Progenitor cell of endocrine pancreas (in vitro differentiated cells): ENCODE measurements at places on chromosomes 11 and 22. TPM values are rescaled to one million over a fixed set of nuclear protein-coding genes. Genes with fewer than 3 reads are reported as not detected.

- DNase-seq: no peak
Measured at GRCh38 chr11:30463266-30463665, 122.9 kb downstream of the MPPED2 start.

GRCh38 chr11:88310246-88310645, 27.3 kb downstream of the CTSC start:
- DNase-seq: no peak

DNA sequence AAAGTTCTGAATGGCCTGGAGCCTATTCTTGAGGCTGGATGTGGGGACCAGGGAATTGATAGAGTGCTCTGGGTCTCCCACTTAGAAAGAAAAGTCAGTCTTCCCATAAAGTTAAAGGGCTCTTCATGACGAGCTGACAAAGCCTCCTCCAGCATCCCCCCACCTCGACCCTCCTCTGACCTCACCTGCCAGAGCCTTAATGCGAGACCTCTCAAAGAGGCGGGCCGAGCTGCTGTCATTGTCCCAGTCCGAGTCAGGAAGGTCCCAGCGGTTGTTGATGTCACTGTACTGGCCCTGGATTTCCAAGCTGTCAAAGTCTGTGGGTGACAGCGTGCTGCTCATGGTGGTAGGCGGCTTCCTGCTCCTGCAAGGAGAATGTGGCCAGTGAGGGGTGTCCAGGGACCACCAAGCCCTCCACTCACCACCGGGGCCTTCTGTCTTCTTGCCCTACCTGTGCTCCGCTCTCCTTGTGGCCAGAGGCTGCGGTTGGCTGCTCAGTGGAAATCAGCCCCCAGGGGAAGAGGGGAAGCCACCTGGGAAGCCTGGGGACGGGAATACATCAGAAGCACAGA, 8.0 kb downstream of the SPTBN2 start:
- no peak for DNase-seq

- no peak for DNase-seq
Measured at GRCh38 chr11:17865765-17866428, 131.3 kb downstream of the KCNC1 start.

GRCh38 chr11:85167038-85167437, 460.1 kb downstream of the DLG2 start:
- no peak for DNase-seq

DNA sequence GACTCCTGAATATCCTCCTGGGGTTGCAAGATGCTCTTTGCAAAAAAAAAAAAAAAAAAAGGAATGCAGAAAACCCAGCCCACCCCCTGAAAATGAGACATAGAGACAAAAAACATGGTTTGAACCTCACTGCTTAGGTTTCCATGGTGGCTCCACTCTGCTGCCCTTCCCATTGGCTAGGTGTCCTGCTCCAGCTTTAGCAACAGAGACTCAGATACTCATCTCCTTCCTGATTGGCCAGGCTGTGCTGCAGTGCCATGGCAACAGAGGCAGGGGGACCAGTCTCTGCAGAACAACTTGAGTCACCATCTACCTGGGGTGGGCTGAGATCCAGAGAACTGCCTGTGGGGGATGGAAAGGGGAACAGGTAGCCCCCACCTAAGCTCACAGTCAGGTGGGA, 17.4 kb upstream of the YWHAH start:
- DNase-seq: no peak

GRCh38 chr22:39114112-39114511, 17.1 kb downstream of the APOBEC3H start:
- DNase-seq: no peak

DNA sequence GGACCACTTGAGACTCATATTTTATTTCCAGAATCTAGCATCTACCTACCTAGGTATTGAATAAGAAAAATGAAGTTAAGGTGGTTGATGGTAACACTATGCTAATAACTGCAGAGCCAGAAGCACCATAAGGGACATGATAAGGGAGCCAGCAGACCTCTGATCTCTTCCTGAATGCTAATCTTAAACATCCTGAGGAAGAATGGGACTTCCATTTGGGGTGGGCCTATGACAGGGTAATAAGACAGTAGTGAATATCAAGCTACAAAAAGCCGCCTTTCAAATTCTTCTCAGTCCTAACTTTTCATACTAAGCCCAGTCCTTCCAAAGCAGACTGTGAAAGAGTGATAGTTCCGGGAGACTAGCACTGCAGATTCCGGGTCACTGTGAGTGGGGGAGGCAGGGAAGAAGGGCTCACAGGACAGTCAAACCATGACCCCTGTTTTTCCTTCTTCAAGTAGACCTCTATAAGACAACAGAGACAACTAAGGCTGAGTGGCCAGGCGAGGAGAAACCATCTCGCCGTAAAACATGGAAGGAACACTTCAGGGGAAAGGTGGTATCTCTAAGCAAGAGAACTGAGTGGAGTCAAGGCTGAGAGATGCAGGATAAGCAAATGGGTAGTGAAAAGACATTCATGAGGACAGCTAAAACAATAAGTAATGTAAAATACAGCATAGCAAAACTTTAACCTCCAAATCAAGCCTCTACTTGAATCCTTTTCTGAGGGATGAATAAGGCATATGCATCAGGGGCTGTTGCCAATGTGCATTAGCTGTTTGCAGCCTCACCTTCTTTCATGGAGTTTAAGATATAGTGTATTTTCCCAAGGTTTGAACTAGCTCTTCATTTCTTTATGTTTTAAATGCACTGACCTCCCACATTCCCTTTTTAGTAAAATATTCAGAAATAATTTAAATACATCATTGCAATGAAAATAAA, 2.1 kb downstream of the HBB start:
- DNase-seq: no peak

DNA sequence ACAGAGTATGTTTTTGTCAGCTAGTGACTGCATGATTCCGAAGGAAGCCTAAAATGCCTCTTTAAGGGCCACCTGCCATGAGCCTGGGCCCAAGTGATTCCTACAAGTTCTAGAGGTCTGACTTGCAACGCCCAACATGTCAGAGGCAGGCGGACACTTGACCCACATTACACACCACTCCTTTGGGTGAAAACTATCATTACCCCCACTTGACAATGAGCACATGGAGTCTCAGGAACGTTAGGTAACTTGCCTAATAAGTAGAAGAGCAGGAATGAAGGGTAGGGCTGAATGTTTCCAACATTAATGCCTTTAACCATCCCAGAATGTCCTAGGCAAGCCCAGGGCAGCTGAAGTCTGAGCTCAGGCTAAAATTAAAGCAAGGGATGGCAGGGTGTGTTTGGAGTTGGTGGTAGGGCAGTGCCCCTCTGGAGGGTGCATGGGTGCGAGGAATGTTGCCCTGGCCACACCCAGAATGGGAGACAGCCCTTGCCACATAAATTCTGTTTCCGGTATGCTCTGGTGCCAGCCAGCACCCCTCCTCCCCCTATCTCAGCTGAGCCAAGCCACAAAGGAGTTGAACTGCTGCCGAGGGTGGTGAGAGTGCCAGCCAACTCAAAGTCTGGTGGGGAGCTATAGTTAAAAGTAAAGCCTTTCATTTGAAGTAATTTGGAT, 2.5 kb downstream of the PLAAT2 start:
- DNase-seq: no peak

- no peak for DNase-seq
Measured at GRCh38 chr11:132486060-132486459, 1046.2 kb downstream of the OPCML start.

GRCh38 chr11:126254819-126255218, 13.9 kb downstream of the SRPRA start:
- DNase-seq: no peak

GRCh38 chr22:38270091-38270992, 2.5 kb downstream of the TMEM184B start:
- no peak for DNase-seq

- DNase-seq: no peak
Measured at GRCh38 chr11:70243912-70244652, 26.4 kb upstream of the PPFIA1 start.

DNA sequence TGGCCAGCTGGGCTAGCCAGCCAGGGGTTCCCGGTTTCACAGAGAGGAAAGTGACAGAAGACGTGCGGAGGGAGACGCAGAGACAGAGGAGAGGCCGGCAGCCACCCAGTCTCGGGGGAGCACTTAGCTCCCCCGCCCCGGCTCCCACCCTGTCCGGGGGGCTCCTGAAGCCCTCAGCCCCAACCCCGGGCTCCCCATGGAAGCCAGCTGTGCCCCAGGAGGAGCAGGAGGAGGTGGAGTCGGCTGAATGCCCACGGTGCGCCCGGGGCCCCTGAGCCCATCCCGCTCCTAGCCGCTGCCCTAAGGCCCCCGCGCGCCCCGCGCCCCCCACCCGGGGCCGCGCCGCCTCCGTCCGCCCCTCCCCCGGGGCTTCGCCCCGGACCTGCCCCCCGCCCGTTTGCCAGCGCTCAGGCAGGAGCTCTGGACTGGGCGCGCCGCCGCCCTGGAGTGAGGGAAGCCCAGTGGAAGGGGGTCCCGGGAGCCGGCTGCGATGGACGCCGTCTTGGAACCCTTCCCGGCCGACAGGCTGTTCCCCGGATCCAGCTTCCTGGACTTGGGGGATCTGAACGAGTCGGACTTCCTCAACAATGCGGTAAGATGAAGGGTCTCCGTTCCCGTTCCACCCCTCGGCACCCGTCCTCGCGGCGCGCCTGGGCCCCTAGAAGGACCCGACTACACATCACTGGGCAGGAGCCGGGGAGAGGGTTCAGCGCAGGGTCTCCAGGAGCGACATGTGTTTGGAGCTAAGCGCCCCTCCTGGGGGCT, at the start of gene CREB3L1:
CREB3L1 (plus strand) TSS at position 41 of the 765 bp plus-strand sequence; CDS start at position 491, 450 bp downstream.
- DNase-seq: no peak

DNA sequence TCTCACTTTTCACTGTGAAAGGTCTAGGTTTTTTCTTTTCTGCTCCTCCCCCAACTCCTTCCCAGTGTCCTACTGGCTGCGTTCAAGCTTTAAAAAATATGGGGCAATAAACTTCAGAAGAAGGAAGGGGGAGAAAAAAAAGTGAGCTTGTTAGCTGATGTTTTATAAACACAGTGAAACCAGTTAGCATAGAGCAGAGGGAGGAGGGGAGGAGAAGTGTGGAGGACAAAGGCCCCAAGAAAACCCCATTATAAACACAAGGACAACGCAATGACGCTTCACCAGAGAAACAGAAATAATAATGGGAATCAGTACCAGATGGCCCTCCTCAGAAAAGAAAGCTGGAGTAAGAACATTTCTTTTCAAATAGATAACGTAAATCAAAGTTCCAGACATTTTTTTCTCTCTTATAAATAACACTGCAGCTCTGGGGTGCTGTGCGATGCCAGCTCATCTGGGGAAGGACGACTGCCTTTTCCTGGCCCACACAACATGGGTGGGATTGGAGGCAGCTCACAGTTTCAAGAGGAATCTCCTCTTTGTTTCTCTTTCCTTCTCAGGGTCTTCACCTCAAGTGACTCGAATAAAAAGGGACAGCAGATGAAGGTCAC, 235.4 kb upstream of the NARS2 start:
- no peak for DNase-seq

GRCh38 chr11:96543177-96543576, 153.4 kb downstream of the JRKL start:
- no peak for DNase-seq

GRCh38 chr11:31060880-31061279, 308.7 kb downstream of the DCDC1 start:
- DNase-seq: no peak

DNA sequence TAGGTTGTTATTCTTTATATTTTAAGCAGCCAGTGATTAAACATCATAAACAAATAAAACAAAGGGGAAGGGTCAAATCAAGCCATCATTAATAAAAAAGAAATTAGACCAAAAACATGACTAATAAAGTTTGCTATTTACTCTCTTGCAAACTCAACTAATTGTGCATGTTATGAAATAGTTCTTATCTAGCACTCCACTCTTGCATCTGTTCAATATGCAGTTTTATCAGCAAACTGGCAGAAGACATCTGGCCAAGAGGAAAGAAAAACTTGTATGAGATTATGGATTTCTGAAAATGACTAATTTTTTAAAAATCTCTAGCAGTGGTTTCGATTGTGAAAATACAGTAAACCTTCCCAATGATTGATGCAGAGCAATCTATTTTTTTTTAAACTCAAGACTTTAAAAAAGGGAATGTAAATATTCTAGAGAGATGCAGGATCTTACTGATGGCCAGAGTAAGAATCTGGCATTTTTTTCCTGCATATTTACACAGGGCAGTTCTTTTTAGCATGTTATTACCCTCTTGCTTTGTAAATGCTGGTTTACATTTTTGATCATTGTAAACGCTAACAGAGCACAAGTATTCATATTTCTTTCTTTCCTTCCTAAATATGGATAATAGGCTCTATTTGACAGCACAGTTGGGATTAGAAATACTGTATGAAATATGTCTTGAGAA, 83.3 kb downstream of the GRIA4 start:
- no peak for DNase-seq

- no peak for DNase-seq
Measured at GRCh38 chr11:96969251-96969650, 579.4 kb downstream of the JRKL start.

GRCh38 chr22:46267431-46268279, at the start of gene TTC38:
TTC38 (plus strand) TSS chr22:46268008; CDS start chr22:46268040, 32 bp downstream.
- DNase-seq: peak; percentile 64

DNA sequence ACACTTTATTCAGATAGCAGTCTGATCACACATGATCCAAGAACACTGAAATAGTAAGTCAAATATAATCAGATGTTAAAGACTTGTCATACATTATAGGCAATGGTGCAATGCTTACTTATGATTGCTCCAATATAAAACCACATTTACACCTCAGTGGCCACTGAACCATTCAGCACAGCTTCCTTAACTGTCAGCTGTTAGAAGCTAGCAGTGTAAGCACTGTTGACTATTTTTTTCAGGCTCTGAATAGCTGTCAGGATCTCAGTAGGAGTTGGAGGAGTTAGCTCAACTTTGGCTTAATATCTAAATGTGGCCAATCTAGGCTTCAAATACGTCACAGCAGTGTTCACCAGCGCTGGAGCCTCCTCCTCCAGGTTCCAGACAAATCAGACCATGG, 36.6 kb downstream of the METTL15 start:
- DNase-seq: no peak

DNA sequence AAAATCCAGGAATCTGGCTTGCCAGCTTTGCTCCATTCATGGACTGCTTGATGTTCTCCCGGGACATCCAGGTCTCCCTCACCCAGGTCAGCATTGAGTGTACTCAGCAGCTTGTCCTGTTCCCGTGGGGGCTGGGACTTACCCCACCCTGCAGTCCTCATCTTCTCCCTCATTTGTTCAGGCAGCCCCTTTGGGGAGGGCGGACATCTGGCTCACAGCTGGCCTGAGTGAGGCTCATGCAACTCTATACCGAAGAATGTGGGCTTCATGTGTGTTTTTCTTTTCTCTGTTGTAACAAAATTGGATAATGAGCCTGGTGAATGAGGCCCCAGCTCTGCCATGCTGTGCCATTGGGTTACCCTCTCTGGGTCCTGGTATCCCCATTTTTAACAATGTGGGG, 227.7 kb upstream of the TENM4 start:
- DNase-seq: no peak

GRCh38 chr11:112693781-112694180, 267.4 kb upstream of the NCAM1 start:
- DNase-seq: no peak

Gene PHETA2
- total RNA-seq: 5.2 and 6.1 TPM in 2 replicates

Gene OR8I2
- total RNA-seq: not detected in 2 replicates

Gene YPEL4
- total RNA-seq: 0.22 TPM in 2 replicates

Gene LRRN4CL
- 0.65 and 0.89 TPM in 2 replicates for total RNA-seq

Gene KCNE3
- total RNA-seq: 1.0 and 1.9 TPM in 2 replicates

Gene PGA4
- 0.36 and 0.81 TPM in 2 replicates for total RNA-seq

Gene PISD
- 46.6 and 49.6 TPM in 2 replicates for total RNA-seq

Gene CDON
- 24.9 and 26.4 TPM in 2 replicates for total RNA-seq

Gene MYOD1
- not detected in 2 replicates for total RNA-seq

Gene POU2F3
- 0.09 TPM in 1 of 2 replicates, not detected in the other for total RNA-seq
